ENCODE measurements at places on chromosomes 11 and 22.
A peak's percentile ranks its signal among the peaks of the same experiment; 100 is the strongest.

- H3K27ac ChIP-seq: no peak overlapping the region
- no peaks in the 10 kb centered on the region for H3K36me3 ChIP-seq
- no peak overlapping the region for H3K4me3 ChIP-seq
- H3K4me1 ChIP-seq: no peaks in the 10 kb centered on the region
- H3K27me3 ChIP-seq: no peaks in the 10 kb centered on the region
Measured at GRCh38 chr11:127994736-127995135, 592.6 kb downstream of the ETS1 start.

DNA sequence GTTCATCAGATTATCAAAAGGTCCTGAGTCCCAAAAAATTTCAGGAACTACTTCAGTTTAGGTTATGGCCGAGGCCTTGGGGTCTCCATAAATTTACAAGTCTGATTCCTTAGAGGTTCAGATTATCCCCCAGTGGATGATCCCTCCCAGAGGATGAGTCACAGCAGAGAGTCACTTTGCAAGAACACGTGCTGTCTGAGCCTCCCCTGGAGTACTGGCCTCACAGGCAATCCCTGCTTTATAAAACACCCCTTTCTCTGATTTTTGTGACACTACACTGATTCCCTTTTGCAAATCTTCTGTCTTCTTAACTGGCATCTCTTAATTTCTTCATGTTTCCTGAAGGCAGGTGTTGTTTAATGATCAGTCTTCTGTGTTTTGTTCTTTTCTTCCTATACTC lies 45.3 kb downstream of the CCDC34 start:
- no peak overlapping the region for H3K4me3 ChIP-seq
- no peak for DNase-seq
- H3K27ac ChIP-seq: no peak overlapping the region
- H3K4me1 ChIP-seq: no peaks in the 10 kb centered on the region
- no peaks in the 10 kb centered on the region for H3K36me3 ChIP-seq
- H3K27me3 ChIP-seq: no peaks in the 10 kb centered on the region

DNA sequence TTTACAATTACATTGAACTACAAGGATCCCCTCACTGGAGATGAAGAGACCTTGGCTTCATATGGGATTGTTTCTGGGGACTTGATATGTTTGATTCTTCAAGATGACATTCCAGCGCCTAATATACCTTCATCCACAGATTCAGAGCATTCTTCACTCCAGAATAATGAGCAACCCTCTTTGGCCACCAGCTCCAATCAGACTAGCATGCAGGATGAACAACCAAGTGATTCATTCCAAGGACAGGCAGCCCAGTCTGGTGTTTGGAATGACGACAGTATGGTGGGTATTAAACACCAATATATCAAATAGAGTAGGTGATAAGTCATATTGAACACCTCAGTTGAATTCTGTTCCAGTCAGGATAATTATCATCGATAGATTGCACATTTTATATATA lies 4.4 kb downstream of the FBXO7 start:
- no peak overlapping the region for H3K4me3 ChIP-seq
- no peak for DNase-seq
- H3K36me3 ChIP-seq: peaks cover 21% of the 10 kb centered on the region

GRCh38 chr22:17783312-17783711 lies 9.0 kb upstream of the BID start:
- no peak overlapping the region for H3K27ac ChIP-seq
- DNase-seq: no peak
- peaks cover 66% of the 10 kb centered on the region for H3K4me1 ChIP-seq
- H3K36me3 ChIP-seq: no peaks in the 10 kb centered on the region
- H3K4me3 ChIP-seq: no peak overlapping the region

- H3K27ac ChIP-seq: no peak overlapping the region
- H3K27me3 ChIP-seq: no peaks in the 10 kb centered on the region
- H3K36me3 ChIP-seq: no peaks in the 10 kb centered on the region
- DNase-seq: no peak
- H3K4me1 ChIP-seq: no peaks in the 10 kb centered on the region
Measured at GRCh38 chr11:93772123-93772522, 12.0 kb upstream of the MED17 start.

DNA sequence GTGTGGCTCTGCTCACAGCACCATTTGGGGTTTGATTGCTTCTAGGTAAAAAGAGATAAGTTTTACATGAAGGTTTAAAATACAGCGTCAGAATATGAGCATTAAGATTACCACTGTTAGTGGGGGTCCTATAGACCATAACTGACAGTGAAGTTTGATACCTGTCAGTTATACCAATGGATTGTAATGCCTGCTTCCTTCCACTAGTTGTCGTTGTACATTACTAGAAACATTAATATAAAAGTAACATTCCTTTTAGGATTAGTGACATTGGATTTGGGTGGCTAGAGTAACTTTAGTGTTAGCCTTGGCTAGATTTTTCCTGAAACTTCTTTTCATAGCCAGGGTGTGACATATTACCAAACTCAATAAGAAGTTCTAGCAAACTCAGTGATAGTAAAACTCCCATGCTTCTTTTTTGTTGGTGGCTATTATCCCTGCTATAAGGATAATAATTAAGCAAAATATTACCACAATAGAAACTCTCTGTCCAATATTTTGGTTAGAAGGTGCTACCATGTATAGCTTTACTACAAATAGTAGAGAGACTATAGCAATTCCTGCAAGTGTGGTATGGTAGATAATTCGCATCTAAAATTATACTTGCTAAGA lies 57.1 kb downstream of the FAM181B start:
- DNase-seq: no peak
- no peaks in the 10 kb centered on the region for H3K27me3 ChIP-seq
- no peaks in the 10 kb centered on the region for H3K4me1 ChIP-seq

GRCh38 chr11:122659676-122660554 lies 4.4 kb downstream of the UBASH3B start:
- no peak overlapping the region for H3K27ac ChIP-seq
- no peaks in the 10 kb centered on the region for H3K27me3 ChIP-seq
- no peak overlapping the region for H3K4me3 ChIP-seq

DNA sequence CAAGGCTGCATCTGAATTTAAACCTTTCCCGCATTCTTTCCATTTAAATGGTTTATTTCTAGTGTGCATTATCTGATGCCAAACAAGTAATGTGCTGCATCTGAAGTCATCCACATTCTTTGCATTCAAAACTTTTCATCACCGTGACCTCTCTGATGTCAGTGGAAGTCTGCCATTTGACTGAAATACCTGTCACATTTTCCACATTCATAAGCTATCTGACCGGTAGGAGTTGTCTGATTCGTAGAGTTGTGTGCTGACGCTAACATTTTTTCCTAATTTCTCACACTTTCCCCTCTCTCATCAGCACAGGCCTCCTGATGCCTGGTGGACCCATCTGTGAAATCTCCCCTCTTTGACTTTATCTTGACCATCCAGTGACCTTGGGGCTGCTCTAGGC lies 79.9 kb upstream of the BARX2 start:
- no peak overlapping the region for H3K27ac ChIP-seq
- H3K36me3 ChIP-seq: no peaks in the 10 kb centered on the region
- DNase-seq: no peak

- no peak overlapping the region for H3K27ac ChIP-seq
- H3K36me3 ChIP-seq: no peaks in the 10 kb centered on the region
- DNase-seq: no peak
- peaks cover 11% of the 10 kb centered on the region for H3K4me1 ChIP-seq
- H3K27me3 ChIP-seq: no peaks in the 10 kb centered on the region
- H3K4me3 ChIP-seq: no peak overlapping the region
Measured at GRCh38 chr22:46515208-46516111, 22.0 kb downstream of the CELSR1 start.

- H3K36me3 ChIP-seq: no peaks in the 10 kb centered on the region
- peaks cover 2% of the 10 kb centered on the region for H3K4me1 ChIP-seq
- H3K27ac ChIP-seq: no peak overlapping the region
- no peaks in the 10 kb centered on the region for H3K27me3 ChIP-seq
Measured at GRCh38 chr11:69892237-69892985, 73.2 kb upstream of the FGF3 start.

- no peak overlapping the region for H3K27ac ChIP-seq
- DNase-seq: no peak
- no peaks in the 10 kb centered on the region for H3K4me1 ChIP-seq
- no peaks in the 10 kb centered on the region for H3K27me3 ChIP-seq
- H3K36me3 ChIP-seq: no peaks in the 10 kb centered on the region
Measured at GRCh38 chr11:96736601-96737000, 346.8 kb downstream of the JRKL start.

GRCh38 chr11:92406472-92406871 lies 181.9 kb downstream of the FAT3 start:
- H3K27me3 ChIP-seq: no peaks in the 10 kb centered on the region
- H3K4me3 ChIP-seq: no peak overlapping the region
- H3K36me3 ChIP-seq: no peaks in the 10 kb centered on the region
- H3K27ac ChIP-seq: no peak overlapping the region

- no peaks in the 10 kb centered on the region for H3K27me3 ChIP-seq
- H3K4me3 ChIP-seq: no peak overlapping the region
- H3K4me1 ChIP-seq: no peaks in the 10 kb centered on the region
- DNase-seq: no peak
- peaks cover 2% of the 10 kb centered on the region for H3K36me3 ChIP-seq
Measured at GRCh38 chr22:24025475-24025874, 14.4 kb downstream of the CABIN1 start.

- DNase-seq: no peak
- no peaks in the 10 kb centered on the region for H3K36me3 ChIP-seq
- H3K4me1 ChIP-seq: no peaks in the 10 kb centered on the region
- no peaks in the 10 kb centered on the region for H3K27me3 ChIP-seq
- no peak overlapping the region for H3K27ac ChIP-seq
- no peak overlapping the region for H3K4me3 ChIP-seq
Measured at GRCh38 chr11:106468086-106468485, 390.6 kb downstream of the AASDHPPT start.

- no peaks in the 10 kb centered on the region for H3K36me3 ChIP-seq
- no peaks in the 10 kb centered on the region for H3K27me3 ChIP-seq
- no peak overlapping the region for H3K27ac ChIP-seq
- DNase-seq: no peak
- H3K4me1 ChIP-seq: no peaks in the 10 kb centered on the region
- H3K4me3 ChIP-seq: no peak overlapping the region
Measured at GRCh38 chr11:62983536-62984199, 1.1 kb downstream of the SLC22A6 start.

DNA sequence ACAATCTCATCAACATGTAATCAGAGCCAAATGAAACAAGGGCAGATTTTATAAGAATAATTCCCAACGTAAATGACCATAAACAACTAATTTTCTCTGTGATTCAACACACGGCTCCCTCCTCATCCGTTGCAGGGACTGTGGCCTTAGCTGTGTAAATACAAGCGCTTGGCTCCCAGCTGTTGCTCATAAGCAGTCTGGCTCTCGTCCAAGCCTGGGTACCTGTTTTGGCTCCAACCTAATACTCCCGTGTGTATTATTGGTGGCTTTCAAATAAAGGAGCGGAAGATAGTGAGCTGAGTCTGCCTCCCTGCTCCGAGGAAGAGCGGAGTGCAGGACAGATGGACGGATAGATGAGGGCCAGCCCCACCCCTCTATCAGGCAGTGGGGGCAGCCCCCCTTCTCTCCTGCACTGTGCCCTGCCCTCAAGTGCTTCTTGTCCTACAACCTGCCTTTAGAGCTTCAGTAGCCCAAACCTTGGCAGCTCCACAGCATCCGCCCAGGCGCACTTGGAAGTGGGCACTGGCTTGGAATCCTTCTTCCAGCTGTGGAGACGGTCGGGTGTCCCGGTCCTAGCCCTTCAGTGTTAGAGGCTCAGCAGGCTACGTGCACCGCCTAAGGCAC lies 670.9 kb downstream of the BRD1 start:
- no peak overlapping the region for H3K27ac ChIP-seq
- H3K36me3 ChIP-seq: no peaks in the 10 kb centered on the region
- H3K4me3 ChIP-seq: no peak overlapping the region
- H3K27me3 ChIP-seq: no peaks in the 10 kb centered on the region
- no peak for DNase-seq

DNA sequence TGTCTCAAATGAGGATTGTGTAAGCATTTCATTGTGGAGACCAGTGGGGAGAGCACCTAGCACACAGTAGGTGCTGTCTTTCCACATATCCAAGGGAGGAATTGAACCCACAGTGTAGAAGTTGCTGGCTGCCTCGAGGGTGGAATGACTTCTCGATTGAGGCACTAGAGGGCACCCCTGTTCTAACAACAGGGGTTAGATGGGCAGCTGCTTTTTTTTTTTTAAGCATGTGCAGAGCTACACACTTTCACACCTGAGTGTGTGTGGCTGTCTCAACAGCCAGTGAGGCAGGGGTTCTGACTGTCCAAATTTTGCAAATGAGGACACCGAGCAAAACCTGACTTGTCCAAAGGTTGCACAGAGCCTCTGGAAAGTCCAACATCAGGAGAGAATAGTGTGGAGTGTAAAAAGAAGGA lies 118.2 kb upstream of the CRYBB3 start:
- no peaks in the 10 kb centered on the region for H3K36me3 ChIP-seq
- peaks cover 57% of the 10 kb centered on the region for H3K4me1 ChIP-seq
- no peaks in the 10 kb centered on the region for H3K27me3 ChIP-seq
- H3K4me3 ChIP-seq: no peak overlapping the region
- no peak overlapping the region for H3K27ac ChIP-seq
- peak; percentile 40 for DNase-seq

GRCh38 chr11:2929950-2930703 lies 907 bp upstream of the PHLDA2 start:
- H3K4me3 ChIP-seq: peak overlapping the region; percentile 19
- H3K27ac ChIP-seq: no peak overlapping the region
- DNase-seq: no peak
- peaks cover 31% of the 10 kb centered on the region for H3K27me3 ChIP-seq
- H3K36me3 ChIP-seq: no peaks in the 10 kb centered on the region
- H3K4me1 ChIP-seq: peaks cover 50% of the 10 kb centered on the region

- H3K27ac ChIP-seq: no peak overlapping the region
- DNase-seq: no peak
- no peaks in the 10 kb centered on the region for H3K27me3 ChIP-seq
- H3K4me3 ChIP-seq: no peak overlapping the region
- H3K36me3 ChIP-seq: no peaks in the 10 kb centered on the region
- H3K4me1 ChIP-seq: peaks cover 8% of the 10 kb centered on the region
Measured at GRCh38 chr22:24284747-24285203, 14.1 kb downstream of the SPECC1L start.

GRCh38 chr22:46845296-46846149 lies 83.1 kb downstream of the TBC1D22A start:
- H3K4me3 ChIP-seq: no peak overlapping the region
- no peak overlapping the region for H3K27ac ChIP-seq
- H3K36me3 ChIP-seq: peaks cover 2% of the 10 kb centered on the region
- no peak for DNase-seq

- H3K27me3 ChIP-seq: no peaks in the 10 kb centered on the region
- H3K4me1 ChIP-seq: peaks cover 9% of the 10 kb centered on the region
- no peaks in the 10 kb centered on the region for H3K36me3 ChIP-seq
- no peak overlapping the region for H3K27ac ChIP-seq
- no peak for DNase-seq
- no peak overlapping the region for H3K4me3 ChIP-seq
Measured at GRCh38 chr11:12288931-12289666, 88.3 kb upstream of the PARVA start.

GRCh38 chr22:40982482-40983385 lies 31.6 kb downstream of the RBX1 start:
- no peaks in the 10 kb centered on the region for H3K36me3 ChIP-seq
- H3K27ac ChIP-seq: no peak overlapping the region
- H3K4me3 ChIP-seq: no peak overlapping the region
- no peak for DNase-seq
